ENCODE measurements at places on chromosomes 1 and 21.

DNA sequence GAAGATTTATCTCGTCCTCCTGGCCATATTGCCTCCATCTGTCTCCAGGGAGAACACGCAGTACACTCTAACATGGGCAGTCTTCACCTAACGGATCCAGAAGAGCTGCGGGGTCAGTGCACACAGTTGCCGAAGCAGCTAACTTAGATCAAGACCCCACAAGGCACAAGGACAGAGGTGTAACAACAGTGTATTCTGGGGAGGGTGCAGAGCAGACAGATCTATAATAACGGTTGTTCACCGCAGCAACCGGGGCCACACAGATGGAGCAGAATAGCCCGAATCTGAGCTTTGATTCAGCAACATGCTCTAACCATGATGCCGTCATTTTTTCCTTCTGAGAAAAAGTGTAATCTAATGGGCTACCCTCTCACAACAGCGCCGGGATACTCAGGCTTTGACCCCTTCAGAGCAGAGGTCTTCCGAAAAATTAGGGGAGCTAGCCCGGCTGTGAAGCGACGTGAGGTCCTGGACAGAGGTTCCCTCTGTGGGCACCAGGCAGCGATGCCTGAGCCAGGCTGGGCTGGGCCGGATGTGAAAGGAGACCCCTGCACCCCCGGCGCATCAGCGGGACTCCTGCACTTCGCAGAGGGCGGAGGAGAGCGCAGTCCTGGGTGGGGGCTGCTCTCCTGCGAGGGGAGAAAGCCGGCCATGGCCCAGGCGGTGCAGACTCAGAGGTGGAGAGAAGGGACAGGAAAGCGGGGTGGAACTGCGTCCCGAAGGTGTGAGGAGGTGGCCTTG, 57.5 kb downstream of the BCL9 start:
- DNase-seq: no peak

GRCh38 chr1:153945131-153945794, 1.3 kb downstream of the DENND4B start:
- peak; percentile 44 for DNase-seq

- peak; percentile 78 for DNase-seq
Observed at GRCh38 chr1:172902861-172903381, 147.8 kb downstream of the TNFSF18 start.

- DNase-seq: no peak
Observed at GRCh38 chr21:42818328-42818749, 61.0 kb downstream of the WDR4 start.

All from M059J (cell line).